Stimulated activated CD4-positive, alpha-beta T cell treated with anti-CD3 and anti-CD28 coated beads, TNF-alpha, amount 100 ng/mL, for 1 hour (primary cell): ENCODE measurements at places on chromosomes 5 and 9.

- DNase-seq, result no peak
Measured at GRCh38 chr5:24094081-24094679, 550.6 kb downstream of the CDH10 start.

- DNase-seq, result no peak
Measured at GRCh38 chr5:145939540-145940065, 3.2 kb downstream of the SH3RF2 start.

DNA sequence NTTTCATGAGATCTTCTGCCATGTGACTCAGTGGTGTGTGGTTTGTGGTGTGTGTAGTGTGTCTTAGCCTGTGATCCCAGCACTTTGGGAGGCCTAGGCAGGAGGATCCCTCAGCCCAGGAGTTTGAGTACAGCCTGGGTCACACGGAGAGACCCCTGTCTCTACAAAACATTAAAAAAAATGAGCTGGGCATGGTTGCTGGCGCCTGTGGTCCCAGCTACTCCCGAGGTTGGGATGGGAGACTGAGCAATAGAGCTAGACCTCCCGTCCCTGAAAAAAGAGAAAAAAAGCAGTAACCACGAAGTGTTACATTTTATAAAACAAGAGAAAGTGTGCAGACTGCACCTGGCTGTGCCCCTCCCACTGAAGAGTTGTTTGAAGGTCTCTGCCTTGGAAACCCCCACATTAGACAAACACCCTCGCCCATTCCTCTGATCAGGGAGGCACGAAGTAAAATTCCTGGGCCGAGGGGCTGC lies 21.2 kb upstream of the RNU6ATAC start:
- DNase-seq, result no peak

GRCh38 chr9:8558176-8558575 lies 758.6 kb upstream of the DMAC1 start:
- no peak for DNase-seq

DNA sequence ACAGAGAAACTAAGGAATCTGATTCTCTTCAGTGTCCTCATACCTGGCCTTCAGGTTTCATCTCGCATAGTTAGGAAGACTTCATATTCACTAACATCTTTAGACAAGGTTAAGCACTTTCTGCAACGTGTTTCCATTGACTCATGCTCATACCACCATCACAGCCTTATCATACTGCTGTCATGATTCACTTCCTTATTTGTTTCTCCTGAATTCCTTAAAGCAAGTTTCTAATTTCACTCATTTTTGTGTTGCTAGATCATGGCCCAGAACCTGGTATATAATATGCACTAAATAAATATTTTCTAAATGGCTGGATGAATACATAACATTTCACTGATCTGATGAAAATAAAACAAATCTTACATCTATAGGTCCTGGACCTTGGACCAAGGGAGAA lies 472.9 kb downstream of the PRELID2 start:
- DNase-seq, result no peak

GRCh38 chr5:132896685-132897084 lies 23.2 kb downstream of the LEAP2 start:
- no peak for DNase-seq

GRCh38 chr5:139414581-139415130 lies 10.8 kb upstream of the SPATA24 start:
- DNase-seq, result no peak

DNA sequence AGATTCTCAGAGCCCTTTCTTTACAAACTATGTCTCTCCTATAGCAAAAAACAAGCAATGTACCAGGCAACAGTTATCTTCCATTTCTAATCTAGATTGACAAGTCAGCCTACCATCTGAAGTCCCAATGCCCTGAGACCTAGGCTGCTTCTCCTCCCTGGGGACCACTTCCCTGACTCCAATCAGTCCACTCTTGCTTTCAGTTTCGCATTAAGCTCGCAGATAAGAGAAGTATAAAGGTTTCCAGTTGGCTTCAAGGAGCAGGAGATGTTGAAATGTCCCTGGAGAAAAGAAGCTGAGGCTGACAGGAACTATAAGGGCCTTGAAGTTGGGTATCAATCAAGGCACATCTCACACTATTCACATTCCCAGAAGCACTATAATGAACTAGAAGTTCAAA lies 32.3 kb downstream of the ERP44 start:
- DNase-seq, result no peak

GRCh38 chr9:16445141-16445920 lies 425.1 kb downstream of the BNC2 start:
- DNase-seq, result no peak

DNA sequence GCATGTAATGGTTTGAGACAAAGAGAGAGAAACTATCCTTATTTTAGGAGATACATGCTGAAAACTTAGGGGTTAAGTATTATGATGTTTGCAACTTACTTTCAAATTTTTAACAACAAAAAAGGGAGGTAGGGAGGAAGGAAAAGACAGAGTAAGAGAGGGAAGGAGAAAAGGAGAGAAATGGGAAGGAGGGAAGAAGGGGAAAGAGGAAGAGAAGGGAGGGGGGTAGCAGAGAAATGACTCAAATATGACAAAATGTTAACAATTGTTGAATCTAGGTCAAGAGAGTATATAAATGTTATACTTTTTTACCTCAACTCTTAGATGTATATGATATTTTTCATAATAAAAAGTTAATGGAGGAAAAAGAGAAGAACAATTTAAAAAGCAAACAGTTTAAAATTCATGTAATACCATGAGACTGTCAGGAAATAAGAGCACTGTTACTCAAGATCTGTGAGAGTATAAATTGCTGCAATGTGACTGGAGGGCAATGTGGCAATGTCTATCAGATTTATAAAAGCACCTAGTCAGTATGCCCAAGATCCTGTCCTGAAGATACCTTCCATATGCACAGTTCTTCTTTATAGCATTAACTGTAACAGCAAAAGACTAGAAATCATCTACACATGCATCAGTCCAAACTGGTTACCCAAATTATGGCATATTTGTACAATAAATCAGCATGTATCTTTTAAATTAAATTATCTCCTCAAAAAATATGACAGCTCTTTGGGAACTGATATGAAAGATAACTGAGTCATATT lies 16.3 kb downstream of the FBXW11 start:
- DNase-seq, result no peak

DNA sequence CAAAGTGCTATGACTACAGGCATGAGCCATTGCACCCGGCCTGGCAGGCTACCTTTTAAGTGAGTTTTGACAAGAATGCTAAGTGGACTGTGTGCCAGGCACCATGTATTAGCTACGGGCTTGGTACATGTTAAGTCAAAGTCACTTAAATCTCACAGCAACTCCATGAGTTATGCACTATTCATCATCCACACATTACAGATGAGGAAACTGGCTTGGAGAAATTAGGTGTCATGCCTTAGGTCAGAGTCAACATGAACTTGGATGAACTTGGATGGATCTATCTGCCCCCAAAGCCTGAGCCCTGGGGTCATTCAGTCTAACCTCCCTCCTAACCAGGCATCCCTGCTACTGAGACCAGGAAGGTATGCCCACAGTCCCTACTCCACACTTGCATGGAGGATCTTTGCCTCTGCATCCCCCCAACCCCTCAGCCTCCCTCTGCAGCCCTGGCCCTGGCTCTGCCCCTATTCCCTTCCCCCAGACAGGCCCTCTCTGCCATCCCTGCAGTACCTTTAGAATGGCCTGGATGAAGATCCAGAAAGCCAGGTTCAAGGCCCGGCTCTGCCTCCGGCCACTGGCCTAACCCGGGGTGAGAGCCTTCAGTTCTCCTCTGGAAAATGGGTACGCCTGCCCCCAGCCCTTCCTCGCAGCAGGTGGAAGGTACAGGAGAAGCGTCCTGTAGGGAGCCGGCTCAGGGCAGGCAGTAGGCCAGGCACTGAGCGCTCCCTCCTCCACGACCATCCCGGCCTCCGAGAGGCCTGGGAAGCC lies 685 bp upstream of the ADGRD2 start:
- DNase-seq, result no peak

DNA sequence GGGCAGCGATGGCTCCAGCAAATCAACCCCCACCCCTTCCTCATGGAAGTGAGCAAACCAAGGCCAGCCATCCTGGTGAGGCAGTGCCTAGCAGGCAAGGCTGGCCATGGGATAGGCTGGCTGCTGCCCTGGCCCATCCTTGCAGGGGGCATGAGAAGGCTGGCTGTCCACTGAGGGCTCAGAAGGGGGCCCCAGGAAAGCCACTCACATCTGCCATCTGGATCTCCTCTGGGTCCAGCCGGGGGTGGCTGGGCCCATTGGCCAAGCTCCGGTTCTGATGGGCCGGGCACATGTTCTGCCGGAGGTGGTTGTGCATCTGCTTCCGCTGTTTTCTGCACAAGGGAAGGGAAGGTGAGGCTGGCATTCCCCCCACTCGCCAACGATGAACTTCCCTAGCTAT lies 57.1 kb downstream of the PSD2 start:
- DNase-seq, result no peak

- no peak for DNase-seq
Measured at GRCh38 chr5:181224390-181225229, 1.5 kb downstream of the TRIM41 start.

DNA sequence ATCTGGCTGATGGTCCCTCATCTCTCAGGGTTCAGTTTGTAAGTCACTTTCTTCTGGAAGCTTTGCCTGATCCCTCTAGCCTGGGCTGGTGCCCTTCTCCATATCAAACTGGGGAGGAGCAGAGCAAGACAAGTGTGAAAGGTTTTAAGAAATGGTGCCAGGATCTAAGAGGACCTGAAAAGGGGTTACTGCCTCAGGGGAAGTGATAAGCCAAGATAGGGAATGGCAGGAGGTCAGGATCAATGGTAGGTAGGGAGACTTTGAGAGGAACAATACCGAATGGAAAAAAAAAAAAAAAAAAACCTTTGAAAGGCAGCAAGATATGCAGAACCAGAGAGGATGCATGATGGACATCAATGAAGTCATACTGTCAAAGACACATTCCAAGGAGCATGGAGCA lies 67.5 kb upstream of the TLR4 start:
- no peak for DNase-seq

DNA sequence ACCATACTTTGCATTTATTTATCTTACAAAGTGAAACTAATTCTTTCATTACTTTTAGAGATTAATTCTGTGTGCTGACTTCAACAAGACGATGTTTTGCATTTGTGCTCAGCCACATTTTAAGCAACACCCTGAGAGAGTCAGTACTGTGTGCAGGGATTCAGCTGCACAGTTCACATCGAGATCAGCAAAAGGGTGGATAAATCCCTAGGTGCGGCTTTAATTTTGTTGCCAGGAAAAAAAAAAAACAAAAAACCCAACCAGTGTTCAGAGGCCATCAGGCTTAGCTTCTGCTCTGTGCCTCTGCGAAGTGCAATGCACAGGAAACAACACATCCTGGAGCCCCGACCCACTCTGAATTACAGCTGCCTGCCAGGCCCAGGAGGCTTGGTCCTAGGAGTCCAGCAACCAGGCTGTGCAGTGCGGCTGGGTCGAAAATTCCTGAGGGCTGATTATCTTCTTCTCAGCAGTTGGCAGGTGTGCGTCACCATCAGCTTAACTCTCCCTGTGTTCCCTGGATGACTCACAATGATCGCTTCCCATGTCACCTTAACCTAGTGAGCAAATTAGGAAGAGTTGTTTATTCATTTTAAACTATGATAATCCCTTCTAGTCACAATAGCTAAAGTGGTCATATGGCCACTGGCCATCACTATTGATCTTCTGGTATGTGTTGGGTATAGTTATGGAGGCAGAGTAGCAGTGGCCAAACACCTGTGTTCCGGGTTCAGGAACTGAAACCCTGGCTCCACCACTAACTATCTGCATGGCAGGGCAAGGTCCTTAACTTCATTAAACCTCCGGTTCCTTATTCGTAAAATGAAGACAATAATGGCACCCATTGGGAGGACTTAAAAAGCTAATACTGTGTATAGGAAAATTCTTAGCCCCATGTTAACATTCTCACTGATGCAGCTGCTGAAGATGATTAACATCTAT lies 31.2 kb upstream of the NDUFB6 start:
- no peak for DNase-seq

GRCh38 chr9:5869315-5870019 lies 21.2 kb upstream of the MLANA start:
- DNase-seq, result no peak

GRCh38 chr5:151018846-151019245 lies 1.5 kb upstream of the GPX3 start:
- no peak for DNase-seq

DNA sequence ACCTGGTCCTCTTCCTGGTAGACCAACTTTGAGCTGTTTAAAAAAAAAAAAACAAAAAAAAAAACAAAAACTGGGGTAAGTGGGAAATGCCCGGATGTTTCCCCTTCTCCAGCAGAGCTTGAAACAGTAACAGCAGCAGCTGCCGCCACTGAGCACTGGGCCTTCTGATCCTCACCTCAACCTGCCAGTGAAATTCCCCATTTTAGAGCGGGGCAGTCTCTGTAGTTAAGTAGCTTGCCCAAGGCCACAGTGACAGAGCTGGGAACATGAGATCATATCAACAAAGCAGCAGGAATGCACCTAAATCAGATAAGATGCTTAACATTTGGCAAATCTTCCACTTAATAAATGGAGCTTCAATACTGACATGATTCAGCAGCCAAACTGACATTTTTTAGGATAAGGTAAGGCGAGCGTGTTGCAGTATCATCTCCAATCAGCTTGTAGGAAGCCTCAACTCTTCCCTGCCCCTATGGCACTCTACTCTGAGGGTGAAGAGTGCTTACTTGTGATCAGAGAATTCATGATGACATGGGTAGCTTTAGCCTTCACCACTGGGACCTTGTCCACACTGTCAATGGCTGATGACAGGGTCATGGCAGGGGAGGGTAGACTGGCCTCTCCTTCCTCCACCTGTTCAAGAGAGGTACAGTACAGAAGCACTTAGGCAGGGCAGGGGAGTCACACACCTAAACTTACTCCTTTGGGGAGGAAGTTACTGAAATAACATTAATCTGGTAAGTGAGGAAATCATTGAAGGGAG lies 9.3 kb downstream of the KIAA1191 start:
- no peak for DNase-seq

DNA sequence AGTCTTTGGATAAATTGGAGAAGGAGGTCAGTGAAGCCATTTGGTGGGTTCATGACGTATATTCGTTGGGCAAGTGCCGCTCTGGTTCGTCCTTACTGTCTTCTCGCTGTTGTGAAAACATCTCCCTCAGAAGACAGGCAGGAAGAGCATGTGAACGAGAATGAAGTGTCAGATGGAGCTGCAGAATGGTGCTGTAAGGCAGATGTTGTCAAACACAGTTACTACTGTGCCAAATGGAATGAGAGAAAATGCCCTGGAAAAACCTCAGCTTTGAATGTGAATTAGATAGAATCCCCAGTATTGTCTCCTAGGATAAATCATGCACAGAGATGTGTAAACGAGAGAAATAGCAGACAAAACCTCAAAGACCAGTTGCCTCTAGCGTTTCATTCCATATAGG lies 121.5 kb downstream of the CAMK4 start:
- DNase-seq, result no peak

- DNase-seq, result no peak
Measured at GRCh38 chr9:38112049-38112448, 43.0 kb upstream of the SHB start.

- DNase-seq, result no peak
Measured at GRCh38 chr9:4592295-4592694, 69.8 kb upstream of the PLPP6 start.

DNA sequence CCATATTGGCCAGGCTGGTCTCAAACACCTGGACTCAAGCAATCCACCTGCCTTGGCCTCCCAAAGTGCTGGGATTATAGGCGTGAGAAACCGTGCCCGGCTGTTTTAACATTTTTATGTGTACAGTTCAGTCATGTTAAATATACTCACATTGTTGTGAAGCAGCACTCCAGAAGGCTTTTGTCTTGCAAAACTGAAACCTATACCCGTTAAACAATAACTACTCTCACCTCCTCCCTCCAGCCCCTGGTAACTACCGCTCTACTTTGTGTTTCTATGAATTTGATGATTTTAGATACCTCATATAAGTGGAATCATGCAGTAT lies 23.1 kb upstream of the SHB start:
- no peak for DNase-seq

- DNase-seq, result no peak
Measured at GRCh38 chr5:98825582-98826375, 52.3 kb downstream of the RGMB start.
